ENCODE measurements at places on chromosomes 5 and 9.
A peak's percentile ranks its signal among the peaks of the same experiment; 100 is the strongest.

GRCh38 chr5:19616701-19617215, 371.2 kb downstream of the CDH18 start:
- no peaks in the 10 kb centered on the region for H3K4me1 ChIP-seq
- H3K27me3 ChIP-seq, result no peaks in the 10 kb centered on the region
- no peaks in the 10 kb centered on the region for H3K36me3 ChIP-seq

GRCh38 chr9:99002706-99003105, 59.0 kb downstream of the COL15A1 start:
- H3K4me3 ChIP-seq, result no peak overlapping the region
- no peaks in the 10 kb centered on the region for H3K36me3 ChIP-seq
- no peaks in the 10 kb centered on the region for H3K27me3 ChIP-seq
- DNase-seq, result no peak

DNA sequence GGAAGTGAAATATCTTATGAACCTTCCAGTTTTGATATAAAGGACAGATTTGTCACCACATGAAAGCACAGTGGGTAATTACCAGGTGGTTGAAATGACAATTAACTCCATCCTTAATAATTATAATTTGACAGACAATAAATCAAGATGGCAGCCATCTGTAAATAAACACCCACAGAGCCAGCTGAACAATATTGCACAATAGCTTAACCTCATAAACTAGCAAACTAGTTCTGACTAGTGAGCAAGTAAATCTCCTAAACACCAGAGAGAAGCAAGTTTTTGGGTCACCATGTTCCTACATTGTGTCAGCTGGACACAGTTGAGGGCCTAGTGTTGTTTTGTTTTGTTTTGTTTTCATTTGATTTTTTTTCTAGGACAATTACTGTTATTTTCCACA, 577.4 kb downstream of the ACTL7B start:
- DNase-seq, result no peak
- peaks cover 3% of the 10 kb centered on the region for H3K4me1 ChIP-seq
- no peaks in the 10 kb centered on the region for H3K36me3 ChIP-seq
- no peak overlapping the region for H3K4me3 ChIP-seq
- H3K27me3 ChIP-seq, result no peaks in the 10 kb centered on the region

DNA sequence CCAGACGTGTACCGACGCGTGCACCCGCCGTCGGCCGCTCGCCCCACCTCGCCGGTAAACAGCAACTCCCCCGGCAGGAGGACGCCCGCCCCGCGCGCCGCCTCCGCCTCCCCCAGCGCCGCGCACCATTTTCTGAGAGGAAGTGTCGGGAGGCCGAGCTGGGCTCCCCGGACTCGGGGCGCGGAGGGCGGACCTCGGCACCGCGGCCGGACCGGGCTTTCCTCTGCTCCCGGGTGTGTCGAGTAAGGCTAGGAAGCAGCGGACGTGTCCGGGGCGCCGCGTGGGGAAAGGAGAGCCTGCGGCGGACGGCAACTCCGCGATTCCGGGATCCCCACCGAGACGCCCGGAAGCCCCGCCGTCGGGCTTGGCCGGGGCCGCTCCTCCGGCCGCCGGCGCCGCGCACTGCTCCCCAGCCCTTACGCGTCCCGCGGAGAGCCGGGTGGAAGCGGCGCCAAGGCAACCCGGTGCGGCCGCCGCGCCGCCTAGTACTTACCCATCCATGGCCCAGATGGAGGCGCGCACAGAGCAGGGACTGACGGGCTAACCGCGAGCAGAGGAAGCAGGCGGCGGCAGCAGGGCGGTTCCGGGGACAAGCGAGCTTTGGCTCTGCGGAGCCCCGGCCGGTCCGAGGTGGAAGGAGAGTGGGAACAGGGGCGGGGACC, at the start of gene PTBP3:
Gene PTBP3 (minus strand): TSS at position 643 of the 662 bp plus-strand sequence. CDS start 35,754 bp downstream, outside the sequence.
- no peaks in the 10 kb centered on the region for H3K36me3 ChIP-seq
- H3K4me1 ChIP-seq, result peaks cover 33% of the 10 kb centered on the region
- H3K27me3 ChIP-seq, result no peaks in the 10 kb centered on the region
- peak within 1 kb of the TSS; percentile 94 for H3K27ac ChIP-seq
- DNase-seq, result peak; percentile 90
- peak within 1 kb of the TSS; percentile 88 for H3K4me3 ChIP-seq

DNA sequence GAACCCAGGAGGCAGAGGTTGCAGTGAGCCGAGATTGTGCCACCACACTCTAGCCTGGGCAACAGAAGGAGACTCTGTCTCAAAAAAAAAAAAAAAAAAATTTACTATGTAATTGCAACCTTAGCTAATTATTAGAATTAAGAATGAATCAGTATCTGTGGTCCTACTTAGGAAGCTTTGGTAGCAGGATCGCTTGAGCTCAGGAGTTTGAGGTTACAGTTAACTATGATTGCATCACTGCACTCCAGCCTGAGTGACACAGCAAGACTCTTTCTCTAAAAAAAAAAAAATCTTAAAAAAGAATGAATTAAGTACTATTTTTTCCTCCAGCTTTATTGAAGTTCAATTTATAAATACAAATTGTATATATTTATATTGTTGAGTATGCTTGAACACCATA, 16.7 kb downstream of the NDUFAF2 start:
- no peak overlapping the region for H3K4me3 ChIP-seq
- no peaks in the 10 kb centered on the region for H3K27me3 ChIP-seq
- no peak overlapping the region for H3K27ac ChIP-seq
- H3K4me1 ChIP-seq, result peaks cover 5% of the 10 kb centered on the region
- H3K36me3 ChIP-seq, result peaks cover 8% of the 10 kb centered on the region

GRCh38 chr5:16777432-16777831, 158.7 kb downstream of the MYO10 start:
- no peaks in the 10 kb centered on the region for H3K4me1 ChIP-seq
- no peak overlapping the region for H3K4me3 ChIP-seq
- no peaks in the 10 kb centered on the region for H3K36me3 ChIP-seq
- no peak for DNase-seq
- no peaks in the 10 kb centered on the region for H3K27me3 ChIP-seq

DNA sequence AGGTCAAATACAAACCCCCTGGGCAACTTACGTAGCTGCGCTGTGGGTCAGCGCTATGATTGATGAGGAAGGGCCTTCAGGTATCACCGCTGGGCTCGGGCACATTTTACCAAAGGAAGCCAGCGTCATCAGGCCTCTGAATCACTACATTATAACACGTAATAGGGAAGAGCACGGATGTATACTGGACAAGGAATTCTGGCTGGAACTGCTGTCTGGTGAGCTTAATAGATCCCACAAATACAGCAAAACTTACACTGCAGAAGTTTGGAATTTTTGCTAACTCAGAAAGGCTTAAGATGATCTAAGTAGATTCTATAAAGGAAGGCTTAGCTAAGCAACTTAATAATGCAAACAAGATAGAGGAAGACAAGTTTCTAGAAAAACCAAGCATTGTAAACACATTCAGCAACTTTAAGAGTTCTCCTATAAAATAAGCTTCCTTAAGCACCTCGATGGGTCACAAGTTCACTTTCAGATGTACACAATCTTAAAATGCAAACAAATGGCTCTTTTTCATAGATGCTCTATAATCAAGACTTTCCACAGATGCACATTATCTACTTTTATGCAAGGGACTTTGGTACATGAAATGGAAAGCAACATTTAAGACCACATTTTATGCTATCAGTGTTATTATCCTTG, 360.1 kb upstream of the PANK3 start:
- no peak overlapping the region for H3K4me3 ChIP-seq
- no peaks in the 10 kb centered on the region for H3K36me3 ChIP-seq
- H3K27ac ChIP-seq, result no peak overlapping the region
- no peak for DNase-seq
- peaks cover 6% of the 10 kb centered on the region for H3K27me3 ChIP-seq
- H3K4me1 ChIP-seq, result no peaks in the 10 kb centered on the region

DNA sequence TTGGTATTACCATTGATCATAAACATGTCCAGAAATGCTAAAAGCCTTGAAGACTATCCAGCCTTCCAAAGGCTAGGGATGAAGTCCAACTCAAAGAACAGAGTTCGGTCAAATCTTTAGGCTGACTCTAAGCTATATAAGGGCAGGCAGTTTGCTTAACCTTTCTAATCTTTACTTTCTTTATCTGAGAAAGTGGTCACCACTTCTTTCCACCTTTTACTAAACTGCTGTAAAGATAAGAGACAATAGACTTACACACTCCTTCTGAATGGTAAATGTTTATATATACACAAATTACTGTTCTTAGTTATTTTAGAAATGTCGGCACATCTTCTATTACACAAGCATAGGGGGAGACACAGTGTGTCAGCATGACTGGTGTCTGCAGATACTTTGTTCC, 100.4 kb downstream of the NREP start:
- peaks cover 3% of the 10 kb centered on the region for H3K27me3 ChIP-seq
- DNase-seq, result no peak
- no peaks in the 10 kb centered on the region for H3K4me1 ChIP-seq
- peaks cover 3% of the 10 kb centered on the region for H3K36me3 ChIP-seq
- H3K4me3 ChIP-seq, result no peak overlapping the region

- H3K27ac ChIP-seq, result no peak overlapping the region
- H3K27me3 ChIP-seq, result peaks cover 19% of the 10 kb centered on the region
- no peaks in the 10 kb centered on the region for H3K4me1 ChIP-seq
- no peaks in the 10 kb centered on the region for H3K36me3 ChIP-seq
- H3K4me3 ChIP-seq, result no peak overlapping the region
Observed at GRCh38 chr9:38680837-38681445, 39.0 kb downstream of the FAM240B start.

- no peaks in the 10 kb centered on the region for H3K4me1 ChIP-seq
- no peaks in the 10 kb centered on the region for H3K27me3 ChIP-seq
- DNase-seq, result no peak
- H3K27ac ChIP-seq, result no peak overlapping the region
- no peak overlapping the region for H3K4me3 ChIP-seq
Observed at GRCh38 chr5:9332026-9332425, 213.8 kb downstream of the SEMA5A start.

DNA sequence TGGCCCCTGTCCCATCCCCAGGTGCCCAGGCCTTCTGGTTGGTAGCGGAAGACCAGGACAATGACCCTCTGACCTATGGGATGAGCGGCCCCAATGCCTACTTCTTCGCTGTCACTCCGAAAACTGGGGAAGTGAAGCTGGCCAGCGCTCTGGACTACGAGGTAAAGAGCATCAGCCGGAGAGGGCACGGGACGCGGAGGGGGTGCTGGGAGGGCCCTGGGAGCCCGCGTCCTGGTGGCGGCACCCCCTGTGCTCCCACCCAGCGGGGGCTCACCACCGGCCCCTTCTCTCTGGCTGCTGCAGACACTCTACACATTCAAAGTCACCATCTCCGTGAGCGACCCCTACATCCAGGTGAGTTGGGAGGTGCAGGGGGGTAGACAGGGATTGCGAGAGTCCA, 19.5 kb downstream of the CDHR2 start:
- H3K27ac ChIP-seq, result no peak overlapping the region
- no peak for DNase-seq
- no peaks in the 10 kb centered on the region for H3K36me3 ChIP-seq
- H3K4me1 ChIP-seq, result no peaks in the 10 kb centered on the region
- no peak overlapping the region for H3K4me3 ChIP-seq

GRCh38 chr9:129696944-129697655, 31.7 kb downstream of the PRRX2 start:
- DNase-seq, result no peak
- H3K4me3 ChIP-seq, result peak overlapping the region; percentile 44
- no peak overlapping the region for H3K27ac ChIP-seq
- peaks cover 3% of the 10 kb centered on the region for H3K4me1 ChIP-seq

DNA sequence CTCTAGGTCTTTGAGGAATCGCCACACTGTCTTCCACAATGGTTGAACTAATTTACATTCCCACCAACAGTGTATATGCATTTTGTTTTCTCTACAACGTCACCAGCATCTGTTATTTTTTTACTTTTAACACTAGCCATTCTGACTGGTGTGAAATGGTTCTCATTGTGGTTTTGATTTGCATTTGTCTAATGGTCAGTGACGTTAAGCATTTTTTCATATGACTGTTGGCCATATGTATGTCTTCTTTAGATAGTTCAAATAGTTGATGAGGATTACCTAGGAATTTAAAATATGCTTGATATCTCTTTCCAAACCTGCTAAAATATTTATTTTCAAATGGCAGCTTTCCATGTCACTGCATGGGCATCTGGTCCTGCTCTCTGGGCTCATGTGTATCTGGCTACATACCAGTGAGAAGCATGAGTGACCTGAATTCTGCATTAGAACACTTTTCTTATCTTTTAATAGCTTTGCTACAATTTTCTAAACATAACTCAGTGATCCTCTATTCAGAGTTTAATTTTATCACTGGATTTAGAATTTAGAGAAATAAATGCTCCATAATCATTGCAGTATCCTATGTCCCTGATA, 95.8 kb upstream of the ADAMTS16 start:
- no peak overlapping the region for H3K27ac ChIP-seq
- H3K27me3 ChIP-seq, result no peaks in the 10 kb centered on the region
- DNase-seq, result no peak
- no peaks in the 10 kb centered on the region for H3K4me1 ChIP-seq

DNA sequence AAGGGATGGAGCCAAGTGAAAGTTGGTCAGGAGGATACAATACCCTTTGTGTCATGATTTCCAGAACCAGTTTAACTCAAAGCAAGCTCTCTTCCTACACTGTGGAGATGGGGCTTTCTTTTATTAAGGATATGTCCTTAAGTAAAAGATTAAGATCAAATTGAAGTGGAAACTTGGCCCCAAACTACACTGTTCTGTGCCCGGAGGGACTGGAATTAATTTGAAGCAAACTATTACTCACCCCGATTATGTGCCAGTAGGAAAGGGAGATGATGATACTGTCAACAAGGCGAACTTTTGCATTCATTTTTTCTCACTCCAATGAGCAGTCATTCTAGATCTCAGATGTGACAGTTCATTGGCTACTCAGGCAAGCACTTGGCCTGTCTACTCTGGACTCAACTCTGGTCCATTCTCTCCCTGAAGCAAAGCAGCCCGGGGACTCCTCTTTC, 186.7 kb downstream of the NTRK2 start:
- no peaks in the 10 kb centered on the region for H3K4me1 ChIP-seq
- no peak overlapping the region for H3K27ac ChIP-seq
- no peak overlapping the region for H3K4me3 ChIP-seq
- no peak for DNase-seq

- H3K4me3 ChIP-seq, result no peak overlapping the region
- H3K27ac ChIP-seq, result no peak overlapping the region
- DNase-seq, result no peak
Observed at GRCh38 chr5:1002836-1003235, 5.8 kb upstream of the NKD2 start.

DNA sequence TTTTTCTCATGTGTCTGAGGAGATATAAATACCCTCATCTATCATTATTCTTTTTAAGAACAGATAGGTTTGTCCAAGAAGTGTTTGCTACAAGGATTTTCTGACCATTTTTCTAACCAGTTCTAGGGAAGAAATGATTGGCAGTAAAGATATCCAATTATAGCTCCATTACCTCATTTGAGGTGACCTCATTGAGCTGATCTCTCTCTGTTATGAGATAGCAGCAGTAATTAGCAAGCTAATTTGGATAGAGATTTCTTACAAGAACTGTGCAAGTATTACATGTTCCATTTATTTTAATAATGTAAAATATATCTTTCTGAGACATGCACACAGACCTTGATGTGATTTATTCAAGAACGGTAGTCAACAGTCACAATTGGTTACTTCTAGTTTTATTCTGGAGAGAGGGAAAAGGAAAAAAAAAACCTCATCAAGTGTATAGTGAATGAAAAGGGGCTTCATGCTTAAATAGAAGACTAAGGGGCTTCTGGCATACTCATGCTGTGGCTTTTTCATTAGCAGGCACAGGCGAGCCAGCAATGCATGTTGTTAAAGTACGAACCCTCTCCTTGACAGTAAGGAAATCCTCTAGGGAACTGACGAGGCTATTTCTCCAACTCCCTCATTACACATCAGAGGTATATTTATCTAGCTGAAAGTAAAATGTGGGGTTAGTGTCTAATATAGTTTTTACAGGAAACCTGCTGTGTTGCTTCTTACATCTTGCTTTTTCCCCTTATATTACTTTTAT, 127.3 kb downstream of the NUDT12 start:
- no peaks in the 10 kb centered on the region for H3K4me1 ChIP-seq
- no peak overlapping the region for H3K27ac ChIP-seq
- DNase-seq, result no peak
- peaks cover 6% of the 10 kb centered on the region for H3K36me3 ChIP-seq
